Stimulated activated naive CD4-positive, alpha-beta T cell treated with Interleukin-2 at 50 U/mL for 16 hours (primary cell): ENCODE measurements at places on chromosomes 13 and 19.

DNA sequence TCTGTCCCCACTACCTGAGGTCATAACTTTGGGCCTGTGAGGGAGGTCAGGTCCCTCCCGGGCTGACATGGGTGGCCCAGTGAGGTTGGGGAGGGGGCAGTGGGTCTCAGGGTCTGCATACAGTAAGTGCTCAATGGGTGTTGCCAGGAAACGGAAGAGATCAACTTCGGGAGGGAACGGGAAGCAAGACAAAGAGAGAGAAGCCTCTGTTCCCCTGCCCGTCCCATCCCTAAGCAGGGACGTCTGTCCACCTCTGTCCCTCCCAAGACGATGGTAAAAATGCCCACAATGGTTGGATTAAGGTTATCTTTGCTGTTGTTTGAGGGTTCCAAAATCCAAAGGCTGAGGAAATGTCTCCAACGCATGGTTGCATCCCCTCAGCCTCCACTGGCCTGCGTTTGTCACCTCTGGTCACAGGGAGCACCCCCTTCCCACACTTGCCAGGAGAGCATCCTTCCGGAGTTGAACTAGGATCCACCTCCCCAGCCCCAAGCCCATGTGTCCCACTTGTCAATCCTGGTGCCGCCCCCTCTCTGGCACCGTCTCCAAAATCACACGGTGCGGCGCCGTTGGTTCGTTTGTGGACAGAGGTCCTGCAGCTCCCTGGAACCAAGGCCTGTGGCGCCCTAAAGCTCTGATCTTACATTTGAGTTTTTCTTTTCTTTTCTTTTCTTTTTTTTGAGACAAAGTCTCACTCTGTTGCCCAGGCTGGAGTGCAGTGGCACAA, 774 bp upstream of the HOMER3 start:
- DNase-seq, result no peak

GRCh38 chr13:38090913-38091312, 221.3 kb upstream of the TRPC4 start:
- DNase-seq, result no peak

DNA sequence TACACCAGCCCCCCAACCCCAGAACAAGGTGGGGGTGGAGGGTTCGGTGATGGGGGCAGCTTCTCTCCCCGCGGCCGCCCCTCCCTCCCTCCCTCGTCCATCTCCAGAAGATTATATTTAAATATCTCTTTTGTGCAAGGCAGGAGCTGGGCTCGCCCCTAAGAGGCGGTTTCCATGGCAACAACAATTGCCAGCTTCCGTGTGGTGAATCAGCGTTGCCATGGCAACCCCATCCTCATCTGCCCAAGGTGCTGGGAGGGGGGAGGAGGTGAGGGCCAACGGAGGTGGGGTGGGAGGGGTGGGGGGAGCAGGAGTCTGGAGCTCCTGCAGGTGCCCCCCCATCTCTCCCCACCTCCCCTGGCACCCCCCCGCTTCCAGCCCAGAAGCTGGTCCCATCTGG, 46.4 kb downstream of the CELF5 start:
- peak; percentile 16 for DNase-seq

DNA sequence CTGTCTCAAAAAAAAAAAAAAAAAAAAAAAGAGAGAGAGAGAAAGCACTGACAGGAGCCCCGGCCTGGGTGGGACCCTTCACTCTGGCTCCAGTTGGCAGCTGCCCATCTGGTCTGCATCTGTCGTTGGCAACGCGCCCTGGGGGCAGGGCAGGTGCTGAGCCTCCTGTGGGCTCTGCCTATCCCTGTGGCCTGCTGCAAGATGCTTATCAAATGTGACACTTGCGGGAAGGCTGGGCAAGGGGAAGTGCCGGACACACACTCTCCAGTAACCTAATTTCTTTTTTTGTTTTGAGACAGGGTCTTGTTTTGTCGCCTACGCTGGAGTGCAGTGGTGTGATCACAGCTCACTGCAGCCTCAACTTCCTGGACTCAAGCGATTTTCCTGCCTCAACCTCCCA, 10.7 kb upstream of the KPTN start:
- DNase-seq, result no peak

GRCh38 chr13:113113846-113114271, 8.3 kb downstream of the F7 start:
- DNase-seq, result no peak

GRCh38 chr13:30322428-30322827, 15.1 kb upstream of the KATNAL1 start:
- no peak for DNase-seq

GRCh38 chr19:50877338-50877737, 4.1 kb downstream of the KLK2 start:
- DNase-seq, result no peak

DNA sequence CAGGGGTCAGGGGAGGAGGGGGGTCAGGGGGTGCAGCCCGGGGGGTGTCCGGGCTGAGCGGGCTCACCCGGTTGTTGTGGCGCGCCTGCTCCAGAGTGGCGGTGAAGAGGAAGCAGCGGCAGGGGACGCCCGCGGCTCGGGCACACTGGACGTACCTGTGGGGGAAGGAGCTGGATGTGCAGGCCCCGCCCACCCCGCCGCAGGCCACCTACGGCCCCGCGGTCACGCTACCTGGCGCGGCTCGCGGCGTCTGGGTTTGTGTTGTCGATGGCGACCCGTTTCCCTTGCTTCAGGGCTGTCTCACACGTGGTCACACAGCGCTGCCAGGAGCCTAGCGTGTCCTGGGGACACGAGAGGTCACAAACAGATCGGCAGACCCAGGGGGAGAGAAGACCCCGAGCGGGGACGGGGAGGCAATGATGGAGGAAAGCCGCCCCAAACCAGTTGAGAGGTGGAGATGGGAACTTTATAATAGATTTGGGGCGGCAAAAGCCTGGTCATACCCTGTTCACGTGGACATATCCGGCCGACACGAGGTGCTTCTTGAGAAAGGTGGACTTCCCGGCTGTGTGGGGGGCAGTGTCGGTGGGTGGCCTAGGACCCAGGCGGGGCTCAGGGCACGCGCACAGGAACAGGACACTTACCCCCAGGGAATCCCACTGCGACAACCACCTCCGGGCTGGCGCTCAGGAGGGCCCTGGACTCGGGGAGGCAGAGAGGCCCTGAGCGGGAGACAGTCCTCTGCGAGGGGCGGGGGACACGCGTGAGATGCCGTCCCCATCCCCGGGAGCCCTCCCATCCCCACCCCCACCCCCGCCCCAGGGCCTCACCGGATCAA, 5.6 kb downstream of the PNKP start:
- no peak for DNase-seq

DNA sequence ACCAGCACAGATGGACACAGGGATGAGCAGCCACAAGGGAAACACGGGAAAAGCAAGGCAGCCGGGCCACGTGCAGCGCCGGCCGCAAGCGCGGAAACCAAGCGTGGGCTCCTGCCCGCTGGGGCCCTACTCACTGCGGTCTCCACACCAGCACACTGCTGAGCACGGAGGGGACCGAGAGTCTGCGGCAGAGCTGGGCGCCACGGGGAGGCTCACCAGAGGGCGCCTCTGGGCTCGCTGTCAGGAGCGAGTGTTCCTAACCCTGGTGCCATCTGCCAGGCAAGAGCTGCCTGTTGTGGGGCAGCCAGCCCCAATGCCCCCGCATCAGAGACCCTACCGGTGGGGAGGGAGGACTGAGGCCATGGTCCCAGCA, 26.5 kb downstream of the MPND start:
- DNase-seq, result peak; percentile 74

- DNase-seq, result no peak
These were observed 50.1 kb downstream of the PCCA start for GRCh38 chr13:100138859-100139491.
